ENCODE measurements at places on chromosomes 5 and 9.

DNA sequence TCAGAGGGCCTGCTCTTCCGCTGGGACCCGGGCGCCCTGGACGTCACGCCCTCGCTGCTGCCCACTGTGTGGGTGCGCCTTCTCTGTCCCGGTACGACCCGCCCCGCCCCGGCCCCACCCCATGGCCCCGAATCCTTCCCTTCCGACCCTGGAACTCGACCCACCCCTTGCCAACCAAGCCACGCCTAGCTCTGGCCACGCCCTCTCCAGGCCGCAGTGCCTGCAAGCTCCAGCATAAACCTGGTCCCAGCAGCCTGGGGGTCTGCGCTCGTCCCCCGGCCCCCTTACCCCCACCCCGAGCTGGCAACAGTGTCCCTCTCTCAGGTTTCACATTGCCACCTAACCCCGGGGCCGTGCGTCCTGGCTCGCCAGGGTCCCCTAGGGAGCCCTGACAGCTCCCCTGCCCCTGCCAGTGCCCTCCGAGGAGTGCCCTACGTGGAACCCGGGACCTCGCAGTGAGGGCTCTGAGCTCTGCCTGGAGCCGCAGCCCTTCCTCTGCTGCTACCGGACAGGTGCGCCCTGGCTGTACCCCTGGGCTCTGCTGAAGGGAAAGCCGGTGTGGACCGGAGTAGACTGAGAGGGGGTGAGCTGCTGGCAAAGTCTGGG, 3.4 kb downstream of the ADGRD2 start:
- peak; percentile 11 for DNase-seq

DNA sequence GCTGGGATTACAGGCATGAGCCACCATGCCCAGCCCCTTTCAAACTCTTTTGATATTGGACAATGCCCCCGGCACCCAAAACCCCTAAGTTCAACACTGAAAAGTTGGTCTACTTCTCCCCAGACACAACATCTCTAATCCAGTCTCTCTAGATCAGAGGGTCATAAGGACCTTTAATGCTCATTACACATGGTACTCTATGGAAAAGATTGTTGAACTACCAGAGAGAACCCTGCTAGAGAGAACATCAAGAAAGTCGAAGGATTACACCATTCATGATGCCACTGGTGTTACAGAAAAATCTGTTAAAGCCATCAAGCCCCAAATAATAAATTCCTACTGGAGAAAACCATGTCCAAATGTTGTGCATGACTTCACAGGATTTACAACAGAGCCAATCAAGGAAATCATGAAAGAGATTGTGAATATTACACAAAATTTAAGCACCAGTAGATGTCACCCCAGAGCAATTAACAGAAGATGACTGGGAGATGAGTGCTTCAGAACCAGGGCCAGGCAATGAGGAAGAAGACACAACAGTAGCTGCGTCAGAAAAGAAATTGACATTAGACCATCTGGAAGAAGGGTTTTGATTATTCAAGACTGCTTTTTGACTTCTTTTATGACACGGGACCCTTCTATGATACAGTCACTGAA, 28.3 kb upstream of the NIPAL4 start:
- no peak for DNase-seq

GRCh38 chr5:94057655-94058054, 316.3 kb upstream of the POU5F2 start:
- DNase-seq: no peak

DNA sequence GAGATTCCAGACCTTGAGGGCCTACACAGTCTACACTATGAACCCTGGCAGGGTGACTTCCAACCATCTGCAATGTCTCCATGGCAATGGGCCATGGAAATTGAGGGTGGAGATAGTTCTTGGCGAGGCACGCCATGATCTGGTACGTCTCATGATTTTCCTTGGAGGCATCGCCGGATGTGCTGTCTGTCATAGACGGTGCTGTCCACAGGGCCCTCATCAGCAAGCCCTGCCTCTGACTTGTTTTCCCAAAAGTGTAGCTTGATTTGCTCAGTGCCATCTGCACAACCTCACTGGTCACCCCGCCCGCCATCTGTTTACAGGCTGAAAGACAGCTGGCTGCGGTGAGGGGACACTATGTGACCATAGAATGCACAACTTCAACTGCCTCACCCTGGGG, 73.5 kb downstream of the BOD1 start:
- DNase-seq: no peak

GRCh38 chr5:102591650-102592049, 92.8 kb upstream of the SLCO6A1 start:
- DNase-seq: no peak

DNA sequence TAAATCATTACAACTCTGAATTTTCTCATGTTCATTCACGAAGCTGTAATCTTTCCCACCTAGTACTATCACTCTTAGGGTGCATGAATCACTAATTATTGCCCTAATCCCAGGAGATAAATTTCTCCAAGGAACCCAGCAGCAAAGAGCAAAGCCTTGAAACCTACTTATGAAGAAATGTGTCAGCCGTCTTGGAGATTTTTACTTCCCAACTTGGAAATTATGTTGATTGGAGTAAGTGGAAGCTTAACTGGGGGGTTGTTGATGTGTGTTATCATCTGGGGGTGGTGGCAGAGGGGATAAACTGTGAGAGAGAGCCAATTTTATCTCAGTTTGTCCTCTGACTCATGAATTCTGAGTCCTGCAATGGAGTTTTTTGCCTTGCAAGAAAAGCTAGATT, 440.5 kb upstream of the WWC1 start:
- DNase-seq: no peak

GRCh38 chr5:10743951-10744350, 17.1 kb downstream of the DAP start:
- no peak for DNase-seq

DNA sequence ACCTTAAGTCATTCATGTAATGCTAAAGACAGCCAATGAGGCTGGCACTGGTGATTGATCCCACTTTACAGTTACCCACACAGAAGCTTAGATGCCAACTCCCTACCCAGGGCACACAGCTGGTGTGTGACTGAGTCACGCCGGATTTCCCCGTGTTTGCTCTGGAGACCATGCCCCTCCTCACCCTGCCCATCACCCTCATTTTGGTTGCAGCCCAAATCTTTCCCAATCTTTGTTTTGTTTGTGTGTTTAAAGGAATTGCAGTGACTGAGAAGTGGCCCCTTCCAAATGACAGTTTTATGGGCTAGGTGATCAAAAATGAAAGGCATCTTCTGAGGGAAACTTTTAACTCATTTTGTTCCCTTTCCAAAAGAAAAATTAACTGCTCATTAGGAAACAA, 10.9 kb downstream of the FBXL7 start:
- no peak for DNase-seq

GRCh38 chr5:180135128-180135955, 63.8 kb upstream of the RNF130 start:
- DNase-seq: peak; percentile 23

- DNase-seq: no peak
These were observed 37.4 kb downstream of the C9orf50 start for GRCh38 chr9:129583308-129584038.

GRCh38 chr5:139633295-139634027, 14.7 kb upstream of the CXXC5 start:
- no peak for DNase-seq

Measured in stimulated activated CD8-positive, alpha-beta memory T cell treated with anti-CD3 and anti-CD28 coated beads, Interleukin-2, amount 100 ng/mL, for 48 hours (primary cell).